HFFc6 (cell line): ENCODE measurements at places on chromosomes 11 and 22.

DNA sequence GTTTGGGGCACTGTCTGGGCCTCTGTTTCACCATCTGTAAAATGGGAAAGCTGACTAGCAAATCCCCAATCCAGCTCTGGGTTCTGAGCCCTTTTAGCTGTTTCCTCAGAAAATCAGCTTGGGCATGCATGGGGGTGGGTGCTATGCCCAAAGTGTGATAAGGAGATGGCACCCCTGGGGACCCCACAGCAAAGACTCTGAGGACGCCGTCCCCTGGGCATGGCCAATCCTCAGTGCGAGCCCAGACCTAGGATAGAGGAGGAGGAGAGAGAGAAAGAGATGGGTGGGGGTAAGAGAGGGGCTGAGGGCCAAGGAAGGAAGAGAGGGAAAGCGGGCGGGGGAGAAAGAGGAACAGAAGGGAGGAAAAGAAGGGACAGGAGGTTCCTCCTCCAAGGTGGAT lies 31.8 kb downstream of the TPBGL start:
- no peak for DNase-seq

DNA sequence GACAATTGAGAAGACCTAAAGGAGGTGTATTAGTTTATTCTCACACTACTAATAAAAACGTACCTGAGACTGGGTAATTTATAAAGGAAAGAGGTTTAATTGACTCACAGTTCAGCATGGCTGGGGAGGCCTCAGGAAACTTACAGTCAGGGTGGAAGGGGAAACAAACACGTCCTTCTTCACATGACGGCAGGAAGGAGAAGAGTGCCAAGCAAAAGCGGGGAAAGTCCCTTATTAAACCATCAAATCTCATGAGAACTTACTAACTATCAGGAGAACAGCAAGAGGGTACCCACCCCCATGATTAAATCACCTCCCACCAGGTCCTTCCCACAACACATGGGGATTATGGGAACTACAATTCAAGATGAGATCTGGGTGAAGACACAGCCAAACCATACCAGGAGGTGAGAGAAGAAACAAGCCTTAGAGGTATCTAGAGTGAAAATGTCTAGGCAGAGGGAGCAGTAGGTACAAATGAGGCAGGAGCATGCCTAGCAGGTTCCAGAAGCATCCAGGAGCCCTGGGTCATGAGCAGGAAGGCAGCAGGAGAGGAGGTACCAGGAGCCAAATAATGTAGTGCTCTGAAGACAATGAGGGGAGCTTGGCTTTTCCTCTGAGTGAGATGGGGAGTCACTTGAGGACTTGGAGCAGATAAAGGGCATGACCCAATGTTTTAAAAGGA lies 31.6 kb downstream of the IL10RA start:
- no peak for DNase-seq

DNA sequence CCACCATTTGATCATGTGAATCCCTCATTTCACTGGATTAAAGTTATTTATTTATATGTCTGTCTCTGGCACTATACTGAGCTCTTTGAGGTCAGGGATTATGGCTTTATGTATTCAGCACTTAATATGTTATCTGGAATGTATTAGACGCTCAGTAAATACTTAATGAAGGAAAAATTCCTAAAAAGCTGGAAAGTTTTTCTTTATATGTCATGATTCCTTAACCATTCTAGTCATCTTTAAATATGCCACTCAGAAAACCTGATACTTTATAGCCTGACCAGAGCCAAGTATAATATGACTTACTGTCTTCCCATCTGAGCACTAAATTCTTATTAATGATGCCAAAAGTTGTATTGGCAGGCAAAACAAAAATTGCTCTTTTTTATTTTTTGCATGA lies 27.1 kb downstream of the RNF169 start:
- no peak for DNase-seq

DNA sequence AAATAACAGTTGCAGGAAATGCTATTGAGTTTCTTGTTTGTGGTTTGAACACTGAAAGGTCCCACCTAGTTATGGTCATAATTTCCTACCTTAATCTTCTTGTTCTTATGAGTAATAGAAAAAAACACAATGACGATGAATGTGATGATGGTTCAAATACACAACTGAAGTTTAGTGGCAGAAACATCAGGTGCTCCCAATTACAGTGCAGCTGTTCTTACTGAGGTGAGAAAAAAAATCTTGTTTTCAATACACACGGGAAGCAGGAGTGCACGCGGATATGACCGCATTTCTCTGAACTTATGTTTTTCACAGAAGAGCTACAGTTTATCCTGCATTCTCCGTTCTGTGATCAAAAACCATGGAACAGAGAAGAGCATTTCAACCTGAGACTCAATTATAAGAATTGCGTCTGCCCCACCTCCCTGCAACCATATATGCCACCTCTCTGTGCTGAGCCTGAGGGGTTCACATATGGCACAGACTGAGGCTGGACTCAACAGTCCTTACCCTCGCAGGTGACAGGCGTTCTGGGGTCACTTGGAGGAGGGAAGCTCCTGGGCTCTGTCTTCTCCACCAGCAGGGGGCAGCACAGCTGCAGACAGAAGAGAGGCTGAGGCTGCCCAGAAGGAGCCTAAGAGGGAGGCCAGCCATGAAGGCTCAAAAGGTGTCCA lies 99.7 kb upstream of the IGLL5 start:
- peak; percentile 33 for DNase-seq
